CD4-positive, alpha-beta T cell treated with Interferon gamma for 1 hour (primary cell): ENCODE measurements at places on chromosomes 1 and 21.

- DNase-seq = no peak
Observed at GRCh38 chr1:156303241-156303640, 4.1 kb upstream of the VHLL start.

DNA sequence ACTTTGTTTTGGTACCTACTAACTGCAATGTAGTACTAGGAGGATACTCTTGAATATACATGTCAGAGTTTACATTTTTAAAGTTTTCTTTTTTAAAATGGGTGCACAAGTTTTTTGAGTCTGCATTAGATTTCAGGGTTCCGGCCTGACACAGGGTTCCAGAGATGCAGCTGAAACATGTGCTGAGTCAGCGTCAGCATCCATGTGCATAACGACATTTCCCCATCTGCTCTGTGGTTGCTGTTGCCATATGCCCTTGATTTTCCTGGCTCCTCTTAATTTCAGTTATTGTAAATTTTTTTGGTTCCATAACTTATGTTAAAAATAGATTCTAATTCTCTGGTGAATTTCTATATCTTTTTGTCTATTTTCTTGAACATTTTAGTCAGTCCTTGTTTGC is 12.3 kb upstream of the METTL13 start:
- DNase-seq = no peak

DNA sequence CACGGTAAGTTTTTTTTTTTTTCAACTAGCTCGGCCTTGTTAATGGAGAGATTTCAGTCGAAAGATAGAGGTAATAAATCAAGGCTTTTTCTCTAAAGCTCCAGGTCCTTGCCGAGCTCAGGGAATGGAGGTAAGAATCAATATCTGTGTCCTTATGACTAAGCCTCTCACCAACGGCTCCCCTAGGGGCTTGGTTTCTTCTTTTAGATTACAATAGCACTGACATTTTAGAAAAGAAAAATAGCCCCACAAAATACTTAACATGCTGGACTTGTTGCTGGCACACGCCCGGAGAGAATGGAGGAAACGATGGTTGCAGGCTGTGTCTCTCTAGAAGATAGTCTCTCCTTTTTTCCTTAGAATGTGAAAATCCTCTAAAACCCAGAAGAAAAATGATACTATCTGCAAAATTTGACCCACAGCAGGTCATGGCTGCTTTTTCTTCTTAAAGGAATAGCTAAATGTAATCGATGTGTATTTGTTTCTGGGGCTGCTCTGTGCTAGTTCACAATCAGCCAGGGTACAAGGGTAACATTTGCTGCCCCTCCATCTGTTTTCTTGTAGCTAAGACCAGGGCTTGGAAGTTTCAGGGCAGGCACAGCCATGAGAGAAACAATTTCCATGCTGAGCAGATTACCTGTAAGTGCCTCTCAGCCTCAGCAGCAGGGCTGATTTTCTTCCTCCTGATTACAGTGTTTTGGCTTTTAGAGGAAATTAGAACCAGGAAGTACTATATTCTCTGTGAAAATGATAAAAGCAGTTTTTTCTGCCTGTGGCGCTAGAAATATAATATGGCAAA is 86.2 kb upstream of the GNG12 start:
- no peak for DNase-seq

DNA sequence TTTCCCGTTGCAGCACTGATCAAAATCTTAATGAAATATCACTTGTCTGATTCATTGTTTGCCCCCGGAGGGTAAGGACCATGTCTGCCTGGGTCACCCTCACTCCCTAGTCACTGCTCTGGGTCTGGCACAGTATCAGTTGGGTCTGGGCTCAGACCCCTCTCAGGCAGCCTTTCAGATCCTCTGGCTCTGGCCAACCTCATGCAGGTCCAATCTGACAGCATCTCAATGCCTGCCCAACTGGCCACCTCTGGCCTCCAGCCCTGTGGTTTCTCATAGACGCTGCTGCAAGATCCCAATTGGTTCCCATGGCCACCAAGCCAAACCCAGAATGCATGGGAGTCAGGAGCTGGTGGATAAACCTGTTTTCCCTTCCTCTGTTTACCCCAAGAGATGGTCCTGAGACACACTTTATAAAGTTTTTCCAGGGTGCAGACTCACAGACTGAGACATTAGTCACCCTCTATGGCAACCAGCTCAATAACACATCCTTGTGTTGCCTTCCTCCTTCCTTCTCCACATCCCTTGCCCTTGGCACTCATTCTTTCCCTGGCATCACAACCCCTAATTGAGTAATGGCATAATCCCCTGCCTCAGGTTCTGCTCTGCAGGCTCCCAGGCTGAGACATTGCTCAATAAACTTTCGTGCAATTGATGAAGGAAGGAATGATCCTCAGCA is 199.2 kb downstream of the GRIK3 start:
- no peak for DNase-seq

DNA sequence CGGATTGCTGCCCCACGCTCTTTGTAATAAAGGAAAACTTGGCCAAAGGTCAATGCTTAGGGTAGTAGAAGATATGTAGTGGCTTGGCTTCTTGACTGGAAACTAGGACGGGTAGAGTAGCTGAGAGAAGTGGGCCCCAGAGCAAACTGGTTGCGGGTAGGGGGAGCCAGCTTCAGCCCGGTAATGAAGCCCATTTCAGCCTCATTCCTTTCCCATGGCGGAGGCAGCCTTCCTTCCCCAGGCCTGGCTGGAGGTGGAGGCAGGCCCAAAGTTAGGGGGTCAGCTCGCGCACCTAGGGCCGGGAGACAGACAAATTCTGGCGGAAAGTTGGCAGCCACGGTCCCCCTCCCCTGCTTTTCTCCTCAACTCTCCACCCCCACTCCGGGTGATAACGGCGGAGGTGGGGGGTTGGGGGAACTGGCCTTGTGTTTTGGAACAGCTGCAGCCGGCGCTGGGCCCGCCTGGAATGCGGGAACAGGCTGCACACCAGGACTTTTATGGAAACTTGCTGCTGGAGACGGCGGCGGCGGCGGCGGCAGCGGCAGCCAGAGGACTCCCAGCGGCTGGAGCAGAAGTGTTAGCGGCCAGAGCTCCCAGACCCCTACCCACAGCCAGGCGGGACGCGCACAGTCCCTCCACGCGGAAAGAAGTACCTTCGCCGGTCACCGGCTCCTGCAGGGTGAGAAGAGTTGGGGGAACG is at the start of gene NEXN:
NEXN (plus strand) TSS at position 544 of the 700 bp plus-strand sequence. CDS start 27,483 bp downstream, outside the sequence.
- no peak for DNase-seq

GRCh38 chr1:171753182-171753581 is 11.3 kb upstream of the VAMP4 start:
- DNase-seq = no peak

GRCh38 chr1:178513278-178513983 is 522 bp downstream of the TEX35 start:
- DNase-seq = no peak
